ENCODE measurements at places on chromosomes 2 and 18.

GRCh38 chr2:14634182-14634488 is 1.6 kb downstream of the LRATD1 start:
- DNase-seq = no peak

DNA sequence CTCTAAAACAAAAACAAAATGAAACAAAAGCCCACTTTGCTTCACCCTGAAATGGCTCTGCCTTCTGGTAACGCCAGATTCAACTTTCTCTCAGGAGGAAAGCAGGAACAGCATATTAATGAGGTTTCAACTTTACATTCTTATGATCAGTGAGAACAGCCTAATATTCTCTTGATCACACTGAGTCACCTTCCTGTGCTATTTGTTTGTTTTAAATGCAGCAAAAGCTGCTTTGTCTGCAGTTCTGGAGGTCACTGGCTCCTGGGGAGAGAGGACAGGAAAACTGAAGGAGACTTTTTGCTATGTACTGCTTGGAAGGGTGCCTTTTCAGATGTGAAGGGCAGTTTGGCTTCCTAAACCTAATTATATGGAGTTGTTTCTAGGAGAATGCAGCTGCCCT is 48.1 kb downstream of the MAIP1 start:
- no peak for DNase-seq

- DNase-seq = no peak
Measured at GRCh38 chr2:115297056-115297455, 854.6 kb downstream of the DPP10 start.

DNA sequence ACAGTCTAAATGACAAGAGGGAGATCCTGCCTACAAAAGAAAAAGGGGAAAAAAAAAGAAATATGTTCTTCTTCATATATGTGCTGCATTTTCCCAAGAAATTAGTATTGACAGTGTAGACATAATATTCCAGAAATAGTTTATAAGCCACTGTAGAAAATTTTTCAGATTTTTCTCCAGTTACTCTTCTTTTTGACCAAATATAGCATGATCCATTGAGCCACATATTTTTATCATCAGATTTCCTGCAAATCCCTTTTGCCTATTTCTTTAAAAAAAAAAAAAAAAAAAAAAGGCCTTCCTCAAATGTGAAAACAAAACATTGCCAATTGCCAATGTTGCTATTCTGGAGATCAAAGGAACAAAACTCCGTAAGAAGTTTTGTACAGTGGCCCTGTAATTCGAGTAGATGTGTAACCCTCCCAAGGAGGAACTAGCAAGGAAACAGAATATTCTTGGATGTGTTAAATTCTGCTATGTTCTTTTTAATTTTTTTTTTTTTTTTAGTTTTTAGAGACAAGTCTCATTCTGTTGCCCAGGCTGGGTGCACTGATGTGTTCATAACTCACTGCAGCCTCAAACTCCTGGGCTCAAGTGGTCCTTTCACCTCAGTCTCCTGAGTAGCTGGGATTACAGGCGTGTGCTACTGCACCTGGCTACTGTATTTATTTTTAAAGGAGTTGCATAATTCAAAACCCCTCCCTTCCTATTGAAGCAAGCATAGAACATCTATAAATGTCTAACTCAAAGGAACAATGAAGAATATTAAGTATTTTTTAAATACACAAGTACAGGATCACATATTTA is 12.5 kb upstream of the CABYR start:
- DNase-seq = no peak

- DNase-seq = no peak
Measured at GRCh38 chr2:6342273-6342920, 523.3 kb downstream of the CMPK2 start.

DNA sequence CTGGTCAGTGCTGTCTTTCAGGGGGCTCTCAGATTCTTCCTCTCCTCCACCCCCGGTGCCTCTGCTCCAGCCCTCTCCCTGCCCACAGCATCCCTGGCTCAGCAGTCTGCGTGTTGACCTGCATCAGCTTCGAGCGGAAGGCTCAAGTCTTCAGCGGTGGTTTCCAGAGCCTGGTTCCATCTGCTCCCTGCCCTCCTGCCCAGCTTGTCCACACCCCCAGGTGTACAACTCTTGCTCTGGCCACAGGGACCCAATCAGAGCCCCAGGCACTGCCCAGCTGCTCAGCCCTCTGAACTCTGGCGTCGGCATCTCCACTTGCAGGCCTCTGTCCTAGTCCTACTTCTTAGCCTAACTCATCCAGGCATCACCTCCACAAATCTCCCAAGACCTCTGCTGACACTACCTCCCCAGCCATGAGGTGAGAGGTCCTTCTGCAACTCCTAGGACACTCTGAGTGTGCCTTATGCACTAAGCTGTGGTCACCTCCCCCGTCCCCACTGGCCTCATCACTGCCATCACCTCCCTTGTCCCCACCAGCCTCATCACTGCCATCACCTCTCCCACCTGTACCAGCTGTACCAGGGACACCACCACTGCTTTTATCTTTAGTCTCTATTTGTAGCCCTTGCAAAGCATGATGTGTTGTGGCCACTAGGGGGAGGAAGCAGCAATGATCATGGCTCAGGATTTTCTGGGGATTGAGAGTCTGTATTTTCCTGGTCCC is 60.9 kb downstream of the EDAR start:
- DNase-seq = no peak

GRCh38 chr18:33584548-33585430 is 6.8 kb downstream of the ASXL3 start:
- DNase-seq = no peak

DNA sequence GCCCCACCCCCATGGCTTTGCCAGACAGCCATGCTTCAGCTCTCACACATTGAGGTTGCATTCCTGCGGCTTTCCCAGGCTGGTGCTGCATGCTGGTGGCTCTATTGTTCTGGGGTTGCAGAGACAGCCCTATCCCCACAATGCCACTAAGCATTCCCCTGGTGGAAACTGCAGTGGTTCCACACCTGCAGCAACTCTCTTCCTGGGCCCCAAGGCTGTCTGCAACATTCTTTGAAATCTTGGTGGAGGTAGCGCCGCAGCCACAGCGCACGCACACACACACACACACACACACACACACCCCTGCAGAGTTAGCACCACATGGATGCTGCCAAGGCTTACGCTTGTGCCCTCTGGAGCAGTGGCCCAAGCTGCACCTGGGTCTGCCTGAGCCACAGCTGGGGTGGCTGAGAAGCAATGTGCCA is 21.4 kb downstream of the SFXN5 start:
- no peak for DNase-seq

GRCh38 chr2:109393662-109393972 is 220.1 kb downstream of the SEPTIN10 start:
- DNase-seq = no peak

GRCh38 chr2:151862700-151863099 is 34.5 kb upstream of the ARL5A start:
- no peak for DNase-seq

- no peak for DNase-seq
Measured at GRCh38 chr2:232273903-232274643, 104.5 kb upstream of the ALPP start.

- no peak for DNase-seq
Measured at GRCh38 chr2:55782528-55783173, 89.0 kb upstream of the PNPT1 start.

DNA sequence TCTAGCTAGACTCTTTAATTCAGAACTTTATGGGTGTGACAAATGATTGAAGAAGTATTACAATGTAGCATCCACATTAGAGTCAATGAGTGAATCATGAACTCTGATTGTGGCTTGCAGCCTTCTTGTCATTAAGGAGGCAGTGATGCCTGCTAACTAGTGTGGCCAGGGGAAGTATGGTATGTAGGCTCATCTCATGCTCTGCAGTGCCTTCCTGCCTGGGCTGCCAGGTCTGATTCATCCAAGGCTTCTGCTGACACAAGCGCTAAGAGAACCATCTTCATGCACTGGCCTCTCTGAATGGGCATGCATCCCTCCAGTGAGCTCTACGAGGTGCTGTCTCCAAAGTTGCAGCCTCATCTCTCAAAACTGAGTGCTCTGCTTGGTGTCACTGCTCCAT is 144.3 kb downstream of the MTCL1 start:
- DNase-seq = no peak

DNA sequence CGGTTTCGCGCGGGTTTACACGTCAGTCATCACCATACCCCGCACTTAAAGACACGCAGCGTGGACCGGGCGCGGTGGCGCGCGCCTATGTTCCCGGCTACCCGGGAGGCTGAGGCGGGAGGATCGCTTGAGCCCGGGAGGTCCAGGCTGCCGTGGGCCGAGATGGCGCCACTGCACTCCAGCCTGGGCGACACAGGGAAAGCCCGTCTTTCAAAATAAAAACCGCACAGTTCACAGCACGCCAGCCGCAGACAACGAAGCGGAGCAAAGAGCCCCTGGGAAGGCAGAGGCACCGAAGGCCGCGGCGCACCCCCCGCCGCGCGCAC is 328 bp downstream of the DTYMK start:
- DNase-seq = no peak

DNA sequence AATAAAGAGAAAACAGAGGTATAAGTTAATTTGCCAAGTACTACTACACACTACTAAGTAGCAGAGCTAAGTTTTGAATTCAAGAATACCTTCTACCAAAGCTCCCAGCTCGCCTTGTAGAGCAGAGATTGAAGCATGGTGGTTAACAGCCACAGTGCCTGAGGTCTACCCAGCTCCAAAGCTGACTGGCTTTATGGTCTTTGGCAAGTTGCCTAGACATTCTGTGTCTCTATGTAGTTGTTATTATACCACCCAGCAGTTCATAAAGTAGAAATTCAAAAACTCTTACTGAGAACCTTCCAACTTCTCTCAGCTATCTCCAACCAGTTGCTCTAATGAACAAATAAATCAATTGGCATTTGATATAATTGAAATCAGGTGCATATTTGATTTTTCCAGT is 87.8 kb downstream of the PDE11A start:
- DNase-seq = peak; percentile 27

GRCh38 chr2:231532756-231533035 is 2.5 kb upstream of the NMUR1 start:
- no peak for DNase-seq

DNA sequence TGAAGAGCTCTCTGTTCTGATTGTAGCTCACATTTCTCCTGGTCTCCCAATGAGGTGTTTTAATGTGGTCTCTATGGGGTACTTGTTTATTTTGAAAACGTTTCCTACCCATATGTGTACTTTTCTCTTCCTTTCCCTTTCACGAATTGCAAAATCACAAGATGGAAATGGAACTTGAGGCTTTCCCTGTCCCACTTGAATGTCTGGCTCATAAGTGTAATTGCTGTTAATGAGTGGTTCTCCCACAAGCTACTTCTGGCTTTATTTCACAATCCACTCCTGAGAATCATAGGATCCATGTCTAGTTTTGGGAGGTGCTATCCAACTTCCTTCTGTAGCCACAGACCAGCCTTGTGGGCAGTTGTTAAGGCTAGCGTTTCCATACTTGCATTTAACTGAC is 81.1 kb upstream of the CAVIN2 start:
- peak; percentile 80 for DNase-seq

- no peak for DNase-seq
Measured at GRCh38 chr18:49973592-49973991, 160.3 kb upstream of the ACAA2 start.

- DNase-seq = no peak
Measured at GRCh38 chr2:174166261-174166660, 82.1 kb downstream of the OLA1 start.

- no peak for DNase-seq
Measured at GRCh38 chr2:26529406-26530239, 51.7 kb upstream of the OTOF start.

DNA sequence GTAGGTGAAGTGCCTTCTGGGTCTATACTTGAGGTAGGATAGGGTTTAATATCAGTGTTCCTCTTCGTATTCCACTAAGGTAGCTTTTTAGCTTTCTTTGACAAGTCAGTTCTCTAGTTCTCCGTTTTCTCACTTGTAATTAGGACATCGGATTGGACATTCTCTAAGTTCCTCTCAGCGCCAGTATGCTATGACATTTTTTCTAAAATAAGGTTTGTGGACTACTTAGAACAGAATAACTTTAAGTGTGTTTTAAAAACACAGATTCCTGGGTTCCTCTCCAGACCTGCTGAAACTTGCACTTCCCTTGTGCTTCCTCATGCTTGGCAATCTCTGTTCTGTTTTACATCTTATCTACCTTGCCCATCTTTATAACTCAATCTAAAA is 69.3 kb upstream of the YWHAQ start:
- no peak for DNase-seq

DNA sequence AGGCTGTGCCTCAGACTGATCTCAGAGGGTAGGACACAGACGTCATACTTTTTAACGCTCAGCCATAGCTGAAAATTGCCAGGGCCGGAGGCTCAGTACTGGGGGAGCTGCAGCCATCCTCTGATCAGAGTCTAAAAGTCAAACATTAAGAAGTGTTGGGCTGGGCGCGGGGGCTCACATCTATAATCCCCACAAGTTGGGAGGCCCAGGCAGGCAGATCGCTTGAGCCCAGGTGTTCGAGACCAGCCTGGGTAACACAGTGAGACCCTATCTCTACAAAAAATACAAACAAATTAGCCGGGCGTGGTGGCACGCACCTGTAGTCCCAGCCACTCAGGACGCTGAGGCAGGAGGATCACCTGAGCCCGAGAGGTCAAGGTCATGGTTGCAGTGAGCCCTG is 48.8 kb downstream of the FAM178B start:
- no peak for DNase-seq

GRCh38 chr18:63098018-63098981 is 221.3 kb downstream of the BCL2 start:
- DNase-seq = no peak

DNA sequence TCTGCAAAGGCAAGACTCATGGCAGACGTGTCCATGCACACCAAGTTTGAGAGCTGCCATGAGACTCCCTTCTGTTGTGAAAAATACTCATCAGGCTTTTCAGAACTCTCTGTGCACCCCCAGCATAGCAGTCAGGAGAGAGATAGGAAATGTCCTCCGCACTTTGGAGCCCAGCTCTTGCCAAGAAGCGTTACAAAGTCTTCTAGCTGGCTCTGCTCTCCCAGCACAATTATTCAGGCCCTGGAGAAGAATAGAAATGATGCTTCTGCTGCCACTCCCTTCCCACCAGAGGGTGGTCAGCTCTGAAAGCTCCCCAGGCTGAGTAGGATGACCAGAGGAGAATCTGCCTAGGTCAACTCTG is 594.4 kb upstream of the ID2 start:
- no peak for DNase-seq

GRCh38 chr18:24231773-24232735 is 93.2 kb downstream of the CABYR start:
- DNase-seq = peak; percentile 67

DNA sequence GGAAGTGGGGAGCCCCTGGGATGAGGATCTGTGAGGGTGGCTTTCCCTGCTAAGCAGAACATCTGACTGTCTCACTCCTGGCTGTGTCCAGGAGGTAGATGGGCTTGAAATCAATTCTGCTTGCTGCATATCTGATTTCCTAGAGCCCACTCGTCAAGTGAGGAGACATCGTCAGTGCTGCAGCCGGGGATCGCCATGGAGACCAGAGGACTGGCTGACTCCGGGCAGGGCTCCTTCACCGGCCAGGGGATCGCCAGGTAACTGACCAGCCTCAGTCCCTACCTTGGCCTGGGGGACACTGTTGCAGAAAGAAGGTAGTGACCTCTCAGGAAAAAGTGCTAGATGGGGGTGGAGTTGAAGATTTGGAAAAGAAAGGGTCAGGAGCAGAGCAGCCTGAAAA is 31.3 kb downstream of the CNGA3 start:
- DNase-seq = no peak
